Ovary (tissue), 10 donors: ENCODE measurements at places on chromosomes 1 and 21.

- DNase-seq = no peak
Observed at GRCh38 chr1:231431665-231432415, 9.8 kb upstream of the EGLN1 start.

- DNase-seq = no peak
Observed at GRCh38 chr1:6353955-6354658, 39.5 kb downstream of the ACOT7 start.

- no peak for DNase-seq
Observed at GRCh38 chr1:247500865-247501264, 35.4 kb downstream of the OR2C3 start.

DNA sequence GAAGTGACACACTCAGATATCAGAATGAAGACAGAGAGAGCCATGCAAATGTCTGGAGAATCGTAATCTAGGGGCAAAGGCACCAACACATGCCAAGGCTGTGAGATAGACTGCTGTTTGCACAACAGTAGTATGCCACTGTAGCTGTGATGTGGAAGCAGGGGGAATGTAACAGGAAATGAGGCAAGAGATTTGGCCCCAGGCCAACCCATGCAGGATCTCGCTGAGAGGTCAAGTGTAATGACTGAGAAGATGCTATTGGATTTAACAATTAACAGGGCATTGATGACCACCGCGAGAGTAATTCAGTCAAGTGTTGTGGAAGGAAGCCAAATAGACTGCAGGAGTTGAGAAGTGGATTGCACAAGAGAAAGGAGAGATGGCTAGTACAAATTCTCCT lies 107.3 kb upstream of the ST6GALNAC5 start:
- DNase-seq = no peak

- DNase-seq = no peak
Observed at GRCh38 chr1:164659621-164660411, 100.8 kb downstream of the PBX1 start.

GRCh38 chr1:97685360-97685759 lies 235.5 kb downstream of the DPYD start:
- no peak for DNase-seq

GRCh38 chr21:22120616-22121266 lies 1122.5 kb downstream of the NCAM2 start:
- DNase-seq = no peak

- DNase-seq = no peak
Observed at GRCh38 chr1:229154811-229155210, 116.1 kb upstream of the RAB4A start.

DNA sequence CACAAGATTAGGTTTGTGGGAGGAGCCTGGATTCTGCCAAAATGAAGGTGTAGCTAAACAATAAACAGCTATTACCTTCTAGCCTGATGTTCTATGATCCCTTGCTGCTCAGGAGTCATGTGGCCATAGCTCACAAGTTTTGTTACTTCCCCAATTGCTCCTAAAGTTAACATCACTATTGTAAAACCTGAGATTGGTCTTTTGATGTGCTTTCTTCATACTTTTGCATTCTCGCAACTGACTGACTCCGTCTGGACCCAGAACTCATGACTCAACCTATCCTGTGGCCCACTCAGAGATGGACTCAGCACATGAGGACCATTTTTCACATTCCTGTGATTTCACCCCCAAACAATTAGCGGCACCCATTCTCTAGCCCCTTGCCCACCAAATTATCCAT lies 69.1 kb downstream of the PTGS2 start:
- no peak for DNase-seq

GRCh38 chr1:227793948-227794816 lies 21.3 kb upstream of the PRSS38 start:
- DNase-seq = peak; percentile 73

DNA sequence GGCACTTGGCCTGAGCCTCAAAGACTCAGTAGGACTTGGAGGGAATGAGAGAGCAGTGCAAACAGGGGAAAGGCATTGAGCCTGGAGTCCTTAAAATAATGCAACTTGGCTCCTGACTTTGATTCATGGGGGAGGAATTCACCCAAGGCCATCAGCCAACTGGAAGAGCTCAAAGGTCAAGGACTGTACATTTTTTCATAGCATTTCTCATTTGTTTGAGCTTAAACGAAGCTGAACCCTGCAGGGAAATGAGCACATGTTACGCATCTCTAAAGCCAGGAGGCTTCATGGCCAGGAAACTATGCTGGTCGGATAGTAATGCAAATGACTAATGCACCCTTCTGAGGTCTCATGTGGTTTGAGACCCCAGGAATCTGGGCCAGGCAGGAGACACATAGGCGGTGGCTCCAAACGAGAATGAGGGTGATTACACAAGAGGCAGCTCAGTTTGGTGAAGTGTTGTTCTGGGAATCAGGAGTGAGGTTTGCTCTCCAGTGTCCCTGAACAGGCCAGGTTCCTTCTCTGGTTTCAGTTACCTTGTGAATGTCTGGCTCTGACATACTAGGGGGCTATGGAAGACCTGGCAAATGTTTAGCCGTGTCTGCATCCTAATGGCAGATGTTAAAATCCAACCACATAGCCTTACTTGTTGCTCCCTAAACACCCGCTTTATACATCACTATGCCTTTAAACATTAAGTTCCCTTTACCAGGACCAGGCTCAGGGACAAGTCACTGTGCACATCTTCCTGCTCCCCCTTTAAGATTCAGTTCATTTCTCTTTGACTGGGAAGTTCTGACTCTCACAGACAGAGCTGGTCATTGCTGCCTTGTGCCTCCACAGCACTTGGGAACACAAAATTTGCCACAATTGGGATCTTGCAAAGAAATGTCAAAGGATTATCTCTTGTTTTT lies 503.9 kb upstream of the USP24 start:
- peak; percentile 90 for DNase-seq

GRCh38 chr1:17093822-17094393 lies 25.3 kb downstream of the PADI2 start:
- DNase-seq = no peak

- DNase-seq = no peak
Observed at GRCh38 chr21:39000496-39000895, 182.8 kb downstream of the PSMG1 start.

- DNase-seq = no peak
Observed at GRCh38 chr1:193680924-193681316, 494.5 kb upstream of the B3GALT2 start.

DNA sequence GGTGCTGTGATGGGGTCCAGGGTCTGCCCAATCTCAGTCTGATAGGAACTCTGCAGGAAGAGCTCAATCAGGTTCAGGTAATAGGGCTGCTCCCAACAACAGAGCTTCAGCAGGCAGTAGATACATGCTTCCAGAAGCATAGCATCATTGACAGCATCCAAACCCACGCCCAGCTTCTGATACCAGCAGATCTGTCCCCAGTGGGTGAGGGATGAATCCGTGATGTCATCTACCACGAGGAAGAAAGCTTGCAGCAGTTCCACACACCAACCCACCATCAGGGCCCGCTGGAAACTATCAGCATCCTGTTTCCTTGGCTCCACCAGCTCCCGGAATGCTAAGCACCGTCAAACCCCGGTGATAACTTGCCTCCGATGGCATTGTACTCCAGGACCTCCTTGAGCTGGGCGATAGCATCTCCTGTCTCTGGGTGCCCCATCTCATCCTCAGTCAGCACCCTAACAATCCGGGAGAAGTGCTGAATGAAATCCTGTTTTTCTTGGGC lies 14.7 kb downstream of the NEK2 start:
- peak; percentile 3 for DNase-seq

GRCh38 chr1:157193702-157194391 lies 55.7 kb upstream of the ETV3 start:
- DNase-seq = no peak

DNA sequence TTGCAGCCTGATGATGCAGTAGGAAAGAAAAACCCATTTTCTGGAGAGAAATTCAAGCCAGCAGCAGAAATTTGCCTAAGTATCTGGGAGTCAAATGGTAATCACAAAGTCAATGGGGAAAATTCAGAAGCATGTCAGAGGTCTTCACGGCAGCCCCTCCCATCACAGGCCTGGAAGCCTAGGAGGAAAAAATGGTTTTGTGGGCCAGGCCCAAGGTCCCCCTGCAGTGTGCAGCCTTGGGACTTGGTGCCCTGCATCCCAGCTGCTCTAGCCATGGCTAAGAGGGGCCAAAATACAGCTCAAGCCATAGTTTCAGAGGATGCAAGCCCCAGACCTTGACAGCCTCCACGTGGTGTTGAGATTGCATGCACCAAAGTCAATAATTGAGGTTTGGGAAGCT lies 334.8 kb downstream of the PTBP2 start:
- DNase-seq = no peak

GRCh38 chr1:23167353-23168078 lies 1.1 kb downstream of the LUZP1 start:
- DNase-seq = peak; percentile 31

DNA sequence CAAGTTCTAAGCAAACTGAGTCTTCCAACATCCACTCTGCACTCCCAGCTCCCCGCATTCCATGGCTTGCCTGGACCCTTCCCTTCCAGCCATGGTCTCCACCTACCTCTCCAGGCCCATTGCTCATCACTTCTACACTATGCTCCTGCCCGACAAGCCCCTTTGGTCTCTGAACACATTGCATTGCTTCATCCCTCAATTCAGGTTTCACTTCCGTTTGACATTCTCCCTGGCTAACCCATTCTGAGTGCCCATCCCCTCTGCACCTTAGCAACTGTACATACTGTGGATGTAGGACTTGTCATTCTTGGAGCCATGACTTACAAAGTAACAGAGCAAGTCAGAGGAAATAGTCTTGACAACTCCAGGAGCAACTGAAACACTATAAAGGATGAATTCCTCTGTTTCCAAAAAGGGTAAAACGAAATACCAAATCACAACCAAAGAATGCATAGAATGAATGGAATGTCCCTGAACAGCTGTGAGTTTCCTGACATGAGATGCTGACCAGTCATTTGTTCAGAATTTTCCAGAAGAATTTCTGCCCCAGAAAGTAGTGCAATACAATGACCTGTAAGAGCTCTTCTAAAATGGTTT lies 66.7 kb downstream of the KCNJ6 start:
- no peak for DNase-seq

DNA sequence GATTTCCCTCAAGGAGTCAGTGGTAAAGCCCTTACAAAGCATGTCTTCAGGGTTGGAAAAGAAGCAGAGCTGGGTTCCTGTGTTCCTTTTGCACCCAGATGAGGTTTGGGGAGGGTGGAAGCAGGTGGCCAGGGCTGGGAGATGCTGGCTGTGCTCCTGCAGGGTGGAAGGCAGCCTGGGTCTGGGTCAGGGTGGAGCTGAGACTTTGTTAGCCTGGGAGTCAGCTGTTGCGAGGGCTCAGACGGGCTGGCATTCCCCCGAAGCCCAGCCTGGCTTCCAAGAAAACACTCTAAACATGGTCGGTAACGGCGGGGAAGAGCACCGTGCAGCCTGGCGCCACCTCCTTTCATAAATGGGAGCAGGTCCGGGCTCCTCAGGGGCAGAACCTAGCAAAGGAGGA lies 43.7 kb upstream of the EPS8L3 start:
- no peak for DNase-seq

DNA sequence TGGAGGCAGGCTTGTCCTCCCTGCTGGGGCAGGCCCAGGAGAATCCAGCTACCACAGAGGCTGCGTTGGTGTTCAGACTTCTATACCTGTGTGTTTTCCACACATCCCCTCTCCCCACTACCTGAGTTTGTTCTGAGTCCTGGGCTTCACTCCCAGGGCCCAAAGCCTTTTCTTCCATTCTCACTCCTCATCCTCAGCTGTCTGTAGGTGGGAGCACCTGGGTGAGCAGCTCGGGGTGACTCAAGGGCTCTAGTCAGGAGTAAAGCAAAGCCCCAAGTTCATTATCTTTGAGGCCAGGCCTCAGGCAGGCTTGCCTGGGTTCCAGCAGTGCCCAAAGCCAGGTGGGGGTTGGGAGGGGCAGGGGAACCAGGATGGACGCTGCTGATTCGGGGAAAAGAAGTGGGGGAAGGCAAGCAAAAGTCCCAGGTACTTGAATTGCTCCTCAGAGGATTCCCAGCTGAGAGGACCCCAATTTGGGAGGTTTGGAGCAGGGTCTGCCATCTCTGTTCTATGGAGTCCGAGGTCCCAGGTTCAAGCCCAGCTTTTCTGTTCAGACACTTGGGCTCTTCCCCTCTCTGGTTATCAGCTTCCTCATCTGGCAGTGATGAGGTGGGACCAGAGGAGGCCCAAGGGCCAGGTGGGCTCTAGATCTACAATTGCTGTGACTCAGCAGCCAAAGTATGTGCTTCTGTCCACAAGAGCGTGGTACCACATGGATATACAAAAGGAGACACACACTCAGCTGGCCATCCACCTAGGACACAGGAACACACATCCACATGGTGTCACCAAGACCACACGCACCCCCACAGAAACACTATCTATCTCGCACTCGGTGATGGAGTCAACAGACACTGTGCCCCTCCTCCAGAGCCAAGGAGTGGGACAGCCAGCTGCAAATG lies 5.8 kb upstream of the PTPN7 start:
- DNase-seq = no peak

GRCh38 chr1:41416552-41417334 lies 55.5 kb downstream of the FOXO6 start:
- DNase-seq = peak; percentile 76

DNA sequence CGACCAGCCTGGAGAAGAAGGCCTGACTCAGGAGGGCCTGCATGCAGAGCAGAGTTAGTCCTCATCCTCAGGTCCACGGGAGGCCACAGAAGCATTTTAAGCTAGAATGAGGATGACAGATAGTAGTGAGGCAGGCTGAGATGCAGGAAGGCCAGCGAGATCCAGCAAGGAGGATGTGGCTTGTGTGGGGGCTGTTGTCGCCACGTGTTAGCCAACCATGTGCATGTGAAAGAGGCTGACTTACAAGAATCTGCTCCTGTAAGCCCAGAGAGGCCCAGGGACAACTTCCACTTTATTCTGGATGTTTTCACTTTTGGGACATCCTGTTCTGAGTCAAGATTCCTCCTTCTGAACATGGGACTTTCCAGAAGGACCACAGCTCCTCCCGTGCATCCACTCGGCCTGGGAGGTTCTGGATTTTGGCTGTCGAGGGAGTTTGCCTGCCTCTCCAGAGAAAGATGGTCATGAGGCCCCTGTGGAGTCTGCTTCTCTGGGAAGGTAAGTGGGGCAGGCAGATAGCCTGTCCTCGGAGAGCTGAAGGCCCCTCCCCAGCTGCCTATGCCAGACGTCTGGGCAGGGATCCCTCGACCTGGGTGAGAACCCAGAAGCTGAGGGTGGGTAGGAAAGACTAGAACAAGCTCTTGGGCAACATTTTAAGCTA lies at the start of gene SLAMF8:
Gene SLAMF8, plus strand, starts transcription at position 433 of the 661 bp plus-strand sequence. Its CDS starts 26 bp downstream, at position 459.
- no peak for DNase-seq

DNA sequence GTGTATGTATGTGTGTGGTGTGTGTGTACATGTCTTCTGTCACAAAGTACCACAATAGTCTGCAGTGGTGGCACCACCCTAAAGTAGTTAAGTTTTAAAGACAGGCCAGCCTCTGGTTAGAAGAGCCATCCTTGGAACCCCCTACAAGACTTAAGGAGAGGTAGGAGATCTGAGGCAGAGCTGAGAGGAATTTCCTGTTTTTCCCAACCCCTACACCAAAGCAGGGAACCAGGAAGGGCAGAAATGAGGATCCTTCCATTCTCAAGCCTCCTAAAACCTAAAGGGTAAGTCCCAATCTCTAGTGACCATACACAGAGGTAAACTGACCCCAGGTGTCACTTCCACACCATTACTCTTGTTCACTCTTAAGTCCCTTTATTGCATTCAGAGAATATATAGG lies 11.1 kb downstream of the PEA15 start:
- no peak for DNase-seq

- no peak for DNase-seq
Observed at GRCh38 chr1:114741963-114742746, 15.6 kb downstream of the CSDE1 start.

GRCh38 chr1:212753749-212754148 lies 37.8 kb downstream of the NSL1 start:
- DNase-seq = no peak

GRCh38 chr1:156090138-156090839 lies 8.0 kb upstream of the MEX3A start:
- DNase-seq = no peak

- no peak for DNase-seq
Observed at GRCh38 chr1:21670956-21671902, 2.1 kb upstream of the RAP1GAP start.
